Umbilical cord (tissue), 2 donors: ENCODE measurements at places on chromosomes 6 and 20.

- DNase-seq: no peak
Measured at GRCh38 chr6:62452586-62452985, 166.6 kb upstream of the KHDRBS2 start.

- no peak for DNase-seq
Measured at GRCh38 chr6:137819740-137820139, 47.3 kb upstream of the TNFAIP3 start.

DNA sequence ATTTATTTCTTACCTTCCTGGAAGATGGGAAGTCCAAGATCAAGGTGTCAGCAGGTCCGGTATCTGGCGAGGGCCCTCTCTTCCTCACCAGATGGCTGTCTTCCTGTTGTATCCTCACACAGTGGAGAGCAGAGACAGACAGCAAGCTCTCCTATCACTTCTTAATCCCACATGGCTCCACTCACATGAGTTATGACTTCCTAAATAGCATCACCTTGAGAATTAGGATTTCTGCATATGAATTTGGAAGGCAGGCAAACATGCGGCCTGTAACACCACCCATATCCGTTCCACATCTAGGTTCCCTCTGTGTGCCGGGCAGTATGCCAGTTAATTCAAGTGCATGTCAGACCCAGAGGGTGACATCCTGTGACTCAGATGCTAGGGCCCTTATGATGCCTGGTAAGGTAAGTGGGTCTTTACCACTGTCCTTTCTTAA is 2.1 kb downstream of the RAET1E start:
- DNase-seq: no peak

DNA sequence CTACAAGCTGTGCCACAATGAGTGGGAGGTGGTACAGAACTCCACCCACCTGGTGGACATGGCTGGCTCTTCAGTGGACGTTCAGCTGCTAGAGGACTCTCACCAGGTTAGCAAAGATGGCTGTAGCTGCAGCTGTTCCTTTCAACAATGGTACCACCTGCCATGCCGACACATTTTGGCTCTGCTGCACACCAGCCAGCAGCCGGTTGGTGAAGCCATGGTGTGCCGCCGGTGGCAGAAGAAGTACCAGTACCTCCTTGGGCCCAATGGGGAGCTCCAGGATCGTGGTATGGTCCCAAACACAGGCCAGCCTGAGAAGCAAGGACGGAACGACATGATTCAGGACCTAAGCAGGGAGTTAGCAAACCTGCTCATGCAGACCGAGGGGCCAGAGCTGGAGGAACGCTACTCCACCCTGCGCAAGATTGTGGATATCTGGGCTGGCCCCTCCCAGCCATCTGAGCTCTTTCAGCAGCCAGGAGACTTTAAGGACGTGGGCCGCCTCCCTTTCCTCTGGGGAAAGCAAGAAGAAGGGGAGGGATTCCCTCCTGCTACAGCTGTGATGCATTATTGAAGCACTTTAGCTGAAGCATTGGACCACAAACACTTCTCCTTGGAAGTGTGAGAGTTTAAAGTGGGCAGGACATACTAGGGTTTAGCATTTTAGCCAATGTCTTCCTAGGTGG is 2.8 kb upstream of the ZSWIM1 start:
- peak; percentile 36 for DNase-seq

- peak; percentile 49 for DNase-seq
Measured at GRCh38 chr6:53299331-53300005, 49.3 kb downstream of the ELOVL5 start.

- DNase-seq: peak; percentile 60
Measured at GRCh38 chr20:39452583-39453340, 490.6 kb downstream of the DHX35 start.

- no peak for DNase-seq
Measured at GRCh38 chr6:44086931-44087574, 40.2 kb downstream of the MRPL14 start.

DNA sequence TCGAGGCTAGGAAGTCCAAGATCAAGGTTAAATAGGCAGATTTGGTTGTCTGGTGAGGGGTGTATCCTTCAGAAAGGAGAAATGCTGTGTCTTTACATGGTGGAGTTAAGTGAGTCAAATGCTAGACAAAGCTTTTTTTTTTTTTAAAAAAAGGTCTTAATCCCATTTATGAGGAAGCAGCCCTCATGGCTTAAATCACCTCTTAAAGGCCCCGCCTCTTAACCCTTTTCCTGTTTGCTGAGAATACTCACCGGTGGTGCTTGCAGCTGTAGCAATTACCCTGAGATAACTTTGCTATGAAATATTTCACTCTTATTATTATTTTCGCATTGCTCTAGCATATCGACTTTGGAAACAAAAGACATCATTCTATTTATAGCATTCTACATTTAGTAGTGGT is 30.8 kb downstream of the FBXO30 start:
- no peak for DNase-seq

- DNase-seq: no peak
Measured at GRCh38 chr20:17137692-17138091, 89.1 kb upstream of the PCSK2 start.

DNA sequence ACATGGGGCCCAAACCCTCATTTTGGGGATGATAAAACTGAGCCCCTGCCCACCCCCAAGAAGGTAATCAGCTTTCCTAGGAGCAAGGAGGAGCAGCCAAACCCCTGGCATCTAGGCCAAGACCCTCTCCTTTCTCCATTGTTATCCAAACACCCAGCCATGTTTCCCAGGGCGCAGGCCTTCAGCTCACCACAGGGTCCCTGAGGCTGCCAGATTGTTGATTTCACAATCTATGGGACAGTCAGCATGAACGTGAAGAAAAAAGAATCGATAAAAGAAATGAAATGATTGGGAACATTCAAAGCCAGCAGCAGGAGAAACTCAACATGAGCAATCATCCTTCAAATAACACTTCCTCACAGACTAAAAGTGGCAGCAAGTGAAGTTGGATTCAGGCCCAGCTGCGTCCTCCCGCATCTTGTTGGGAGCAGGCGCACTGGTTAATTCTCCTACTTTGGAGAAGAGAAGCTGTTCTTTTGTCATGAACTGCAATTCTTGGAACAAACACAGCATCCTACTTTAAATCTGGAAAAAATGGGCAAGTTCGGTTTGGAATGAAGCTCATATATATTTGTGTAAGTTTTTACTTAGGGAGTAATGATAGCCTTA is 241.8 kb upstream of the PRDM1 start:
- no peak for DNase-seq

DNA sequence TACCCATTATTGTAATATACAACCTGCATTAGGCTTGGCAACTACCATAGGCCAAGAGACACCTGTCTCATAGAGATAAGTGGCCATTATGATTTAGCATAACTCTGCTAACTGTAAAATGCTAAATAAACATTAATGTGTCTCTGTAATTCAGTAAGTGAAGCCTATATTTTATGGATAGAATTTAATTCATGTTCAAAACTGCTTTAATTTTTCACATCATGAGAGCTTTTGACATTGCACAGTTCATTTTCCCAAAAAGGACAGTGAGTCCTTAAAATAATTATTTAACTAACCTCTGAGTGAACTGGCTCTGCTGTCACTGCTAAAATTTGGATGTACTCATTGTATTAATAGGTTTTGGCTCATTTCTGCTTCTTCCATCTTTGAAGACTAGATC is 41.4 kb upstream of the TMX4 start:
- no peak for DNase-seq

DNA sequence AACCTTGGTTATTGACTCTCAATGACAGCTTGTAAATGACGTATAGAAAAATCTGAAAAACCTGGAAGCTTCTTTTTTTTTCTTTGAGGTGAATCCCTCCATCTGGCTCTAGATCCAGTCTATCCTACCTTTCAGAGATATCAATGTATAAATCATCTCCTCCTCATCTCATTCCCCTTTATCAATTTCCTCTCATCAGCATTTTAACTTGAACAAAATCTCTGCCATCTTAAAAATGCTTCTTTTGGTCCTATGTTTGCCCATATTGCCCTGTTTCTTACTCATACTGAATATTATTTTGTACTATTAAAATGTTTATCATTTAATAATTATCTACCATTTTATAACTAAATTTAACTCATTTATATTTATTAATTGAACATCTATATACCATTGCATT is 306.7 kb upstream of the TSHZ2 start:
- no peak for DNase-seq

- no peak for DNase-seq
Measured at GRCh38 chr6:84390334-84390733, 162.9 kb upstream of the CEP162 start.

GRCh38 chr6:34230653-34231371 is 5.9 kb upstream of the HMGA1 start:
- DNase-seq: no peak

GRCh38 chr6:164859816-164860215 is 449.6 kb downstream of the C6orf118 start:
- DNase-seq: no peak

GRCh38 chr20:63681609-63682142 is 14.8 kb upstream of the TNFRSF6B start:
- no peak for DNase-seq

GRCh38 chr6:29675561-29675960 is 5.4 kb downstream of the ZFP57 start:
- no peak for DNase-seq

DNA sequence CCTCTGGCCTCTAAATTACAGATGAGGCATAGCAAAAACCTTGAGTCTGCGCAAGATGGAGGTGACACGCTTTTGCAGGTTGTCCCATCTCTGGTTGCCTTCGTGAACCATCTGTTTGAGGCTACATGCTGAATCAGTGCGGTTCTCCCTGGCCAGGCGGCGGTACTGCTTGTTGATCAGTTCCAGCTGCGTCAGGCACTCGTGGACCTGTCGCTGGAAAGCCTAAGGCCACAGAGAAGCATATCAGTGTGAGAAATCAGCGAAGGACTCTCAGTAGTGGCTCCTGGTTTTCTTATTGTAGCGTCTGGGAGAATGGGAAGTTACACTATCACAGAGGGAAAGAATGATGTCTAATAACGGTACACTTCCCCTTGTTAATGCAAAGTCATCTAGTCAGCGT is 344.4 kb downstream of the ESR1 start:
- DNase-seq: no peak

- DNase-seq: peak; percentile 89
Measured at GRCh38 chr20:55961376-55962330, 43.7 kb downstream of the CBLN4 start.
